ENCODE measurements at places on chromosomes 1 and 21. TPM values are rescaled to one million over a fixed set of nuclear protein-coding genes. Genes with fewer than 3 reads are reported as not detected.

The CFHR2 gene
- total RNA-seq, result not detected

The TFF3 gene
- 9.2 TPM for total RNA-seq

The DLGAP3 gene
- 3.9 TPM for total RNA-seq

The AKT3 gene
- total RNA-seq, result 15.0 TPM

The ECM1 gene
- total RNA-seq, result 3.6 TPM

The CD53 gene
- 0.14 TPM for total RNA-seq
